GM23248 (cell line): ENCODE measurements at places on chromosomes 4 and X. TPM values are rescaled to one million over a fixed set of nuclear protein-coding genes. Genes with fewer than 3 reads are reported as not detected.

Gene VEGFC
- 20.6 and 21.7 TPM in 2 replicates for polyA plus RNA-seq

Gene WAS
- polyA plus RNA-seq = not detected in 2 replicates

Gene LARP7
- 40.0 and 42.2 TPM in 2 replicates for polyA plus RNA-seq

Gene JADE1
- 32.1 and 32.8 TPM in 2 replicates for polyA plus RNA-seq

Gene TMLHE
- polyA plus RNA-seq = 10.3 and 11.5 TPM in 2 replicates

Gene KLB
- not detected in 2 replicates for polyA plus RNA-seq

Gene SFRP2
- 1.6 and 2.4 TPM in 2 replicates for polyA plus RNA-seq

Gene RIBC1
- 0.48 and 0.70 TPM in 2 replicates for polyA plus RNA-seq

Gene CXCL6
- polyA plus RNA-seq = 16.3 and 17.9 TPM in 2 replicates

Gene TMEM144
- polyA plus RNA-seq = 1.1 and 1.6 TPM in 2 replicates

Gene CT45A10
- not detected in 2 replicates for polyA plus RNA-seq

Gene RASL11B
- 0.11 and 0.46 TPM in 2 replicates for polyA plus RNA-seq

Gene H2BW2
- polyA plus RNA-seq = not detected in 2 replicates

Gene ZNF280C
- 2.0 and 2.2 TPM in 2 replicates for polyA plus RNA-seq

Gene PABPC5
- polyA plus RNA-seq = 3.4 and 3.5 TPM in 2 replicates

Gene TMEM156
- 0.30 TPM in 1 of 2 replicates, not detected in the other for polyA plus RNA-seq

Gene PTCHD1
- polyA plus RNA-seq = not detected in 2 replicates

Gene CHRNA9
- 0.41 and 1.2 TPM in 2 replicates for polyA plus RNA-seq

Gene MGAT4D
- not detected in 2 replicates for polyA plus RNA-seq

Gene MID1IP1
- 4.7 and 4.8 TPM in 2 replicates for polyA plus RNA-seq

Gene ZRSR2
- 5.3 and 9.9 TPM in 2 replicates for polyA plus RNA-seq

Gene PCYT1B
- polyA plus RNA-seq = not detected in 2 replicates

Gene DCLK2
- polyA plus RNA-seq = 0.74 and 1.3 TPM in 2 replicates

Gene SSX1
- not detected in 2 replicates for polyA plus RNA-seq

Gene AP1AR
- polyA plus RNA-seq = 20.4 and 21.7 TPM in 2 replicates

Gene FATE1
- not detected in 2 replicates for polyA plus RNA-seq

Gene ZNF595
- polyA plus RNA-seq = 5.3 and 5.8 TPM in 2 replicates

Gene SEL1L3
- polyA plus RNA-seq = 23.1 and 24.5 TPM in 2 replicates

Gene HOPX
- not detected in 2 replicates for polyA plus RNA-seq

Gene PCDH10
- polyA plus RNA-seq = 0.08 and 0.09 TPM in 2 replicates

Gene REPS2
- polyA plus RNA-seq = 0.03 TPM in 2 replicates

Gene SULT1B1
- polyA plus RNA-seq = 0.10 and 0.11 TPM in 2 replicates
